ENCODE measurements at places on chromosomes 5 and 9. TPM values are rescaled to one million over a fixed set of nuclear protein-coding genes. Genes with fewer than 3 reads are reported as not detected.

- no peak for DNase-seq
Measured at GRCh38 chr5:124370601-124371000, 375.8 kb downstream of the ZNF608 start.

- no peak for DNase-seq
Measured at GRCh38 chr5:95086927-95087815, 197.7 kb downstream of the MCTP1 start.

DNA sequence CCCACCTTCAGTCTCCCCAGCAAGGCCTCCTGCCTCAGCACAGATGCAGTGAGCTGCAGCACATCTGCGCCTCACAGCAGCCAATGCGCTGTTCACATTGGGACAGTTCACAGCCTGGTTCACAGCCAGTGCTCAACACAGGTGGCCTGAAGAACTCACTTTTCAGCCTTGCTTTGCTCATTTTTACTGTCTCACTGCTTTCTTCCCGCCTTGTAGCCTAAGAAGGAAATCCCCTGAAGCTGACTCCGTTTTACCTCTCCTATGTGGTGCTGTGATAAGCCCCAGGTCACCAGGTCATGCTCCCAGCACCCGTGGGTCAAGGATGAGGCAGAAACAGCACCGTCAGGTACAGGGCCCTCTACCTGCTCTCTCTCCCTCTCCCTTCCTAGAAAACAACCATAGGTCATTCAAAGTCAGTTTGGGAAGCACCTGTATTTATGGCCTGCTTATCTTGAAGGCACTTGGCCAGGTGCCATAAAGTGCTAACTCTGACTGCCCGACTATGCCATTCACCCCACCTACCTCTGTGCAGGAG lies 1.1 kb downstream of the GCNT4 start:
- DNase-seq, result no peak

DNA sequence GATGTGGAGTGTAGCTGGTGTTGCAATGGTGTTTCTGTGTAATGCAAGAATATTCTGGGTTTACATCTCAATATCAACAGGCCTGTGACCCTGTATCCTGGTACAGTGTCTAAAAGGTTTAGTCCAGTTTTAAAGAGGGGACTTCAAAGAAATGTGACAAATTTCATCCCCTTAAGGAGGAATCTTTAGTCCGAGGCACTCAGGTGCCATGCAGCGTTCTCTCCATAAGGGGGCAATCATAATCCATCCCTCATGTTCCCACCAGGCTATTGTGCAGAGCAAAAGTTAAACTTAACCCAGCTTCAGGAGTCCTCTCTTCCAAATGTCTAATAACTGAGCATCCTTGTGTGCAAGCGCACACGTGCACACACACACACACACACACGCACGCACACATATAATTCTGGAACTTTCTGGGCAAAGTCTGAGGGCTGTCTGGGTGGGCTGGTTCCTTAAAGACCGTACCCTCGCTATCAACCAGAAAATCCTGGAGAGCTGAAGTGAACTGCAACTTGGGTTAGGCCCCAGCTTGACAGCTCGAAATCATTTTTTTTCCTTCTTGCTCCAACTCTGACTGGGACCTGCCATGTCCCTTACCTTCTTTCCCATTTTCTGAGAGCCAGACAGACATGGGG lies 46.0 kb downstream of the CRB2 start:
- peak; percentile 56 for DNase-seq

- DNase-seq, result no peak
Measured at GRCh38 chr9:127872369-127873222, 4.9 kb downstream of the AK1 start.

GRCh38 chr9:4214486-4214885 lies 85.4 kb downstream of the GLIS3 start:
- no peak for DNase-seq

- DNase-seq, result no peak
Measured at GRCh38 chr9:134360897-134361296, 34.6 kb downstream of the RXRA start.

- no peak for DNase-seq
Measured at GRCh38 chr5:119397518-119398380, 41.9 kb downstream of the TNFAIP8 start.

DNA sequence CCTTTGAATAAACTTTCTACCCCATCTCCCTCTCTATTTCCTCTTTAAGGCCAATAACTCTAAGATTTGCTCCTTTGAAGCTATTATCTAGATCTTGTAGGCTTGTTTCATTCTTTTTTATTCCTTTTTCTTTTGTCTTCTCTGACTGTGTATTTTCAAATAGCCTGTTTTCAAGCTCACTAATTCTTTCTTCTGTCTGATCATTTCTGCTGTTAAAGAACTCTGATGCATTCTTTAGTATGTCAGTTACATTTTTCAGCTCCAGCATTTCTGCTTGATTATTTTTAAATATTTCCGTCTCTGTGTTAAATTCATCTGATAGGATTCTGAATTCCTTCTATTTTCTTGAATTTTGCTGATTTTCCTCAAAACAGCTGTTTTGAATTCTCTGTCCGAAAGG lies 15.3 kb upstream of the LIX1 start:
- no peak for DNase-seq

DNA sequence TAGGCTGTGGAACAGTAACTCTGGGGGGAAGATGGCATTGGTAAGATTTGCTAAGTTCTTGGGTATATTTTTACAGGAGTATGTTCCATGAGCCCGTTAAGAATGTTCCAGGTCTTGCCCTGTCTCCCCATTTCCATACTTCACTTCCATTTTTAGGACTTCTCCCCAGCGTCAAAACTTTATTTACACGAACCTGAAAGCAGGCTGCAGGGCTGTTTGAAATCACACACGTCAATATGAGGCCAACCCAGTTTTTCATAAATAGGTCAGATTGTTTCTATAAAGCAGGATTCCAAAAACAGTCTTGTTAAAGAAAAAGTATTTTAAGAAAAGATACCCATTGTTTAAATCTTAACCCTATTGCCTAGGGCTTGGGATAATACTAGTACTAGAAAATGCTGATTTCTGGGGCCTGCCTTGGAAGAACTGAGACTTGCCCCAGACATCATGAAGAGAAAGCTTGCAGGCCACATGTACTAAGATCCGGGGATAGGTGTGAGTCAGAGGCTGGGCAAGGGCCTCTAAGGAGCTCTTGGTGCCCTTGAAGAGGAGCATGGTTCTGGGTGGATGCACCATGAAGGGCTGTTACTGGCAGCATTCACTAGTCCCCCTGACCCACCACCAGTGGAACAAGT lies 24.2 kb downstream of the TRIO start:
- no peak for DNase-seq

Gene DBH
- total RNA-seq, result not detected

Gene GADD45G
- not detected for total RNA-seq
